ENCODE measurements at places on chromosomes 1 and 21.

DNA sequence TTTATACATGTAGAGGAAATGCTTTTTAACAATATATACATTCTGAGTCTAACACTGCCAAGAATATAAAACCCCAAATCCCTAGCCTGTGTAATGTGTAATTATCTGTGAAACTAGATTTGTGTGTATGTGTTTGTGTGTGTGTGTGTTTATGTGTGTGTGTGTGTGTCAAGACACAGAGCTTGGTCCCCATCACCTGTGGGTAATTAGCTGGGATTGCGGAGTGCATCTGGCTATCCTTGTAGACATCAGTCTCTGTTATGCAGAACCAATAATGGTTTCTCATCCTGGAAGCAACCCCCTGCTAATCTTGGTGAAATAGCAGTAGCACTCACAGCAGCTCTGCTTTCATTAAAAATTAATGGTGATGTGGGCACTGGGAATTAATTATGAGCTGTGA lies 26.3 kb upstream of the ST6GALNAC3 start:
- DNase-seq, result no peak

DNA sequence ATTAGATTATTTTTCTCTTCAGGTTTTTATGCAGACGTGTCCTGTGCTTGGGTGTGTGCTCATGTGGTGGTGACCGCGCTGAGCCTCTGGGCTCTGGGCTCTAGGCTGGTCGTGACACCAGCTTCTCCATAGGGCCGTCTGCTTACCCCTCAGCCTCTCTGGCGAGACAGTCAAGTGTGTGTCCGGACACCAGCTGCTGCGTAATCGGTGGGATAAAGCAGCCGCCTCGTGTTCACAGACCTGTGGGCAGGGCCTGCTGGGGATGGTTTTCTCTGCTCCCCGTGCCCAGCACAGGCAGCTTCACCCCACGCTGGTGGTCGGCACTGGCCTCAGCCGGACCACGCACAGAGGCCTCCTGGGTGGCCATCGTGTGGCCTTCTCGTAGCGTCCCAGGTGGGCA lies 33.6 kb upstream of the DIP2A start:
- DNase-seq, result no peak

DNA sequence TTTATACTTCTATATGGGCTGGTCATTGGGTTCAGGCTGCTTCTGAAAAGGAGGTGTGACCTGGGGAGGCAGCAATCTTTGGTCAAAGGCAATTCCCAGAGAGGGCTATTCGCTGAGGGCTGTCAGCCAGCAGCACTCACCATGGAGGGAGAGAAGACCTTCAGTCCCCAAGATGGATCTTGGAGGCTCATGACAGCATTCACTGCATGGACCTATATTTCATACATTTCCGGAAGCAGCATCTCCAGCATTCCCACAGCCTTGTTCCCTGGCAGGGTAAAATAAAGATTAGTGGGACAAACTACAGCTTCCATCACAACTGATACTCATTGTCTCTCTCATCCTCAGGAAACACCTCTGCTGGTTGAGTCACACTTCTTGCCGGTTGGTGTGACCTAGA lies 146.6 kb downstream of the CNIH3 start:
- no peak for DNase-seq

- no peak for DNase-seq
Measured at GRCh38 chr1:53303726-53304515, 23.9 kb downstream of the LRP8 start.

DNA sequence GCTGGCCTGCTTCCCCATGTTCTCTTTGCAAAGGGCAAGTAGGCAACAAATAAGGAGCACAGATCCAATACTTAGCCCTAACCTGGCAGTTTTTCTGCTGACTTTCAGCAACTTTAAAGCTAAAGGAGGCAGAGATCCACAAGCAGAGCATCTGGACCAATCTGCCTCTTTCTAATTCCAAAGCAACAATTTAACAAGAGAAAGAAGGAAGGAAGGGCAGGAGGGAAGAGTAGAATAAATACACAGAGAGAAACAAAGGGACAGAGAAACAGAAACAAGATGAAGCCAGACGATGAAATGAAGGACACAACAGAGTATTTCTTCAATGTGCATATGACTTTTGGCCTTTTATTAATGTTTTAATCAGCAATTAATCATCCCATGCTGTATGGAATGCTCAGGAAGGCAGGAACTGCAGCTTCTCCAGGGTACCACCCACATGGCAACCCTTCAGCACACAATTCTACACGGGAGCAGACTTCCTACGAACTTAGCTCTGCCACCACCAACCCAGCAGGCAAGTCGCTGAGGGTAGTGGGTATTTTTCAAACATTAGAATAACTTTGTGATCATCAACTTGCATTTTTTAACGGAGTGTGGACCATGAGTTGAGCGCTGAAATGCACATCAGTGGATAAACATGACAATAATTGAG lies 15.3 kb downstream of the CLCC1 start:
- DNase-seq, result no peak

GRCh38 chr1:43806183-43806582 lies 98.8 kb downstream of the ST3GAL3 start:
- no peak for DNase-seq

DNA sequence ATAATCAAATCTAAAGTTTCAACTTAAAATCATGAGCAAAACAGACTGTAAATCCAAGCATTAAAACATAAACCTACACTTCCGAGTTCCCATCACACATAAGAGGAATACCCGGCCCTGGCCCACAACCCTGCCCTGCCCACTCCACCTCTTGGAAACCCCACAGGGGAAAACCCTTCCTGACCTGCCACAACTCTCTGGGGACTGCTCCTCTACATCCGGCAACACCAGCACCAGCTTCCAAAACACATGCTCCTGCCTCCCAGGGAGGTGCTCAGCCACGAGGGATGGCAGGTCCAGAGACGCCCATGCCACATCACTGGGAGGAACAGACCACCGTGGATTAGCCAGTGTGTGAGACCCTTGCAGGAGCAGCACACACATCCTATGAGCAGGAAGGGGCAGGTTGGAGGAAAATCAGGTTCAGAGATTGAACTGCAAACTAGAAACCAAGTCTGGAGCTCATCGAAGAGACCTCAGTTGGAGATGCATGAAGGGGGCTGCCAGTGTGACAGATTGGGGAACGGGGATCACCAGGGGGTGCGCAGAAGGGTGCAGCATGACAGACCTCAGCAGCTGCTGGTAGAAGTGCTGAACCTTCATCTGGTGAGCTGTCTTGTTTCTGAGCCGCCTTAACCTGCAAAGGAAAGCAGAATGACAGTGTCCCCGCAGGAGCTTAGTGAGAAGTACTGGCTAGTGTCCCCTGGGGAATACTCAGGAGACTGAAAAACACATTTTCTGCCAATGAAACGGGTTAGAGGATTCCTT lies 25.8 kb upstream of the LSS start:
- DNase-seq, result no peak

- peak; percentile 38 for DNase-seq
Measured at GRCh38 chr1:211352985-211353515, 26.4 kb downstream of the TRAF5 start.

- no peak for DNase-seq
Measured at GRCh38 chr1:46301406-46301807, 2.0 kb downstream of the LRRC41 start.

DNA sequence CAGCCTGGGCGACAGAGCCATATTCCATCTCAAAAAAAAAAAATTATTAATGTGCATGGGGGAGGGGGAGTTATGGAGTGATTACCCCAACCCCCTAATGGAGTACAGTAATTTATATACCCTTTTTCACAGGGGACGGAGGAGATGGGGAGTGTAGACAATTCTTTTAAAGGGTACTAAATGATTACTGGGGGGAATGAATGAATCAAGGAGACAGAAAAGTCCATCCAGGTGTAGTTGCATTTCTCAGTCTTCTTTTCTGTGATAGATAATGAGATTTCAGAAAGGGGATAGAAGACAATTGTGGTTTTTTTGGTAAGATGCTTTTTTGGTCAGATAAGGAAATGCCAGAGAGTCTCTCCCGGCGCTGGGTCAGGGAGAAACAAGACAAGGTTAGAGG lies 13.0 kb downstream of the OSBPL9 start:
- DNase-seq, result no peak

Data from stimulated activated CD8-positive, alpha-beta memory T cell treated with anti-CD3 and anti-CD28 coated beads, Interleukin-7, amount 100 ng/mL, for 24 hours (primary cell).